Stimulated activated CD4-positive, alpha-beta T cell treated with anti-CD3 and anti-CD28 coated beads, Interleukin-15, amount 100 ng/mL, for 48 hours (primary cell): ENCODE measurements at places on chromosomes 3 and 15.

DNA sequence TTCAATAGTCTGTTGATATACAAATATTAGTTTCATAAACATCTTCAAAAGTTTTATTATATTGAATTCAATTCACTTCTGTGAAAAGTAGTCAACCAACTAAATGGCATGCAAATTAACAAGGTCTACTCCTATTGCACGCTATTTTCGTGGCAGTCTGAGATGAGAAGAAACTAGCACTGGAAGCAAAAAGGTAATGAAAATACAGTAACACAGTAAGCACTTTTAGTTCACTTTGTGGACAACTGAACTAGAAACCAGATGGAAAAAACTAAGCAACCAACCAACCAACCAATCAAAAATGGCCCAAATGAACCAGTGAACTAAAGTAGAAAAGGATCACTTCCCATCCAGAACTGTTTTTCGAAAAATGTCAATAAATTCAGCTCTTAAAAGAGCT is 55.7 kb upstream of the ACTC1 start:
- no peak for DNase-seq

- no peak for DNase-seq
Observed at GRCh38 chr3:115520241-115520640, 103.1 kb upstream of the GAP43 start.

- no peak for DNase-seq
Observed at GRCh38 chr3:31102196-31102879, 207.9 kb upstream of the GADL1 start.

DNA sequence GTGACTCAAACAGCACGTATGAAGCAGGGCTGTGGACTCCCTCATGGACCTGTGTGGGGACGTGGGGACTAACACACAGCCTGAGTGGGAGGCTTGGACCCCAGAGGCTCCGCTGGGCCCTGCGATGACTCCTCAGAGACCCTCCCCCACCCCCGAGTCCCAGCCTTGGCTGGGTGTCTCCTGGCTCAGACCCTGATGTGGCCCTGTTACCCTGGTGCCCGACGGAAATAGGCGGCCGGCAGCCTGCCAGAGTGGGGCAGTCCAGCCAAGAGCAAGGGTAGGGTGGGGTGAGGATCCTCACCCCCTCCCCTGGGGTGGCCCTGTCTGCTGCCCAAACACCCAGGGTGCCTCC is 15.3 kb downstream of the TNK2 start:
- no peak for DNase-seq

DNA sequence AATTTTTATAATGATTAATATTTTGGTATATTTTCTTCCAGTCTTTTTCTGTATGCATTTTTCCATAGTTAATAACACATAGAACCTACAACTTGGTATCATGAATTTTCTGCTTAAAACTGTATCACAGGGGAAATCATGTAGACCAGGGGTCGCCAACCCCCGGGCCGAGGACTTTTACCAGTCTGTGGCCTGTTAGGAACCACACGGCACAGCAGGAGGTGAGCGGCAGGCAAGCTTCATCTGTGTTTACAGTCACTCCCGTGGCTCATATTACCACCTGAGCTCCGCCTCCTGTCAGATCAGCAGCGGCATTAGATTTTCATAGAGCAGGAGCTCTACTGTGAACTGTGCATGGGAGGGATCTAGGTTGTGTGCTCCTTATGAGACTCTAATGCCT is 54.7 kb downstream of the RPL22L1 start:
- DNase-seq: no peak
